ENCODE measurements at places on chromosomes 5 and 9. TPM values are rescaled to one million over a fixed set of nuclear protein-coding genes. Genes with fewer than 3 reads are reported as not detected.

The PPP1R26 gene
- total RNA-seq: 7.4 TPM

GRCh38 chr9:121542025-121542424 is 42.4 kb upstream of the GGTA1 start:
- DNase-seq: no peak

DNA sequence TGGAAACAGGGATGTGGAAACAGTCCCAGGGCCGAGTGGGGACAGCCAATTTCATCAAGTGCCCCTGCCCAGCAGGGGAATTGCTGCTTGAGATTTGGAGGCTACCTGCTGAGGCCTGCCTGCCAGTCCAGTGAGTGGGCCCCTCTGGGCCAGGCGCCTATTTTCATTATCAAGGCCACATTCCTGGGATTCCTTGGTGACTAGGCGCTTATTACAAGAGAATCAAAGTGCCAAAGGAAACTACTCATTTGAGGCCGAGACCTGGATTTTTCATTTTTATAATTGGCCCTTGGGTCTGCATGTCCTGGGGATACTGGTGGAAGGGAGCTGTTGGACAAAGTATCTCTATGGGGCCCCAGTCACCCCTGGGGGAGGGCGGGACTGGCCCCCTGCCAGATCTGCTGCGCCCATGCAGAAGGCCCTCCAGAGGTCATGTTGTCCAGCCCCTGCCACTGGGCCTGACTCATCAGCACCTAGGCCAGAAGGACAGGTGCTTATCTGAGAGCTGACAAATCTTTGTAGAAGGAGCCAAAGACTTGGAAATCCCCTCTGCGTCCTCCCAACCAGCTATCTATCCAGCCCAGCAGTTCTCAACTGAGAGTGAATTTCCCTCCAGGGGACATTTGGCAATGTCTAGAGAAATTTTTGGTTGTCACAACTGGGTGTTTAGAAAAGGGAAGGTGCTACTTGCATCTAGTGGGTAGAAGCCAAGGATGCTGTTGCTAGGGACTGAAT is 45.6 kb downstream of the FOXI1 start:
- no peak for DNase-seq

- DNase-seq: no peak
Observed at GRCh38 chr9:9229269-9229668, 1383.5 kb downstream of the PTPRD start.

The DDX4 gene
- not detected for total RNA-seq

The BTNL3 gene
- total RNA-seq: not detected

The XPA gene
- total RNA-seq: 8.0 TPM

DNA sequence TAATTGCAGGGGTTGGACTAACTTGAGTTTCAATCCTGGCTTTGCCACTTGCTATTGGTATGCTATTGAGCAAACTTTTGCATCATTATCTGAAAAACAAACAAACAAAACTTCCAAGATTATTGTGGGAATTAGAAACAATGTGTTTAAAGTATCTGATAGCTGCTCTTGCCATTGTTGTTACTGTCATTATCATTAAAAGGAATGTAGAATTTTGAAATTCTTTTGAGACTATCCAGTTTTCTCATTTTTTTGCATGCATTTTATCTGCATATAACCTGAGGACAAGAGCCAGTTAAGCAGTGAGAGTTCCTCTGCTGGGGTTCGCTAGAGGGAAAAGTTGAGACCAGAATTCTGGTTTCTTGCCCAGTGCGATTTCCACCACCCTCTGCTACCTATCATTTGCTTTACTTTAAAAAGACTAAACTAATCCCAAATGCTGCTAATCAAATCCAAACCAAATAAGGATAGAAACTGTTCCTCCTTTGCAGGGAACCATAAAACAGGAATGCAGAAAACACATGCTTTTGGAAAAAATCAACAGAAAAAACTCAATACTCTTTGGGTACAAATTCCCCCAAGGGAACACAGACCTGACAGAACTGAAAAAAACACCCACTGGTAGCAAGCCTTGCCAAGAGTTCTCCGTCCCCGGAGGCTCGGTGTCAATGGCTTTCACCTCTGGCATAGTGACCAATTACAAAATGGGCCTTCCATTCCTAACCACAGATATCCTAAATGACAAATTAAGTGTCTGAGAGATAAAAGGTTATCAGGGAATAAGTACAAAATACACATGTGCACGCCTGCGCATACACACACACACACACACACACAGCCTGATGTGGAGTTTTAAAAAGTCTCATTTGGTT is 373.7 kb downstream of the ARL15 start:
- peak; percentile 80 for DNase-seq

The ACTBL2 gene
- not detected for total RNA-seq

- no peak for DNase-seq
Observed at GRCh38 chr5:168131519-168131918, 159.9 kb upstream of the WWC1 start.

DNA sequence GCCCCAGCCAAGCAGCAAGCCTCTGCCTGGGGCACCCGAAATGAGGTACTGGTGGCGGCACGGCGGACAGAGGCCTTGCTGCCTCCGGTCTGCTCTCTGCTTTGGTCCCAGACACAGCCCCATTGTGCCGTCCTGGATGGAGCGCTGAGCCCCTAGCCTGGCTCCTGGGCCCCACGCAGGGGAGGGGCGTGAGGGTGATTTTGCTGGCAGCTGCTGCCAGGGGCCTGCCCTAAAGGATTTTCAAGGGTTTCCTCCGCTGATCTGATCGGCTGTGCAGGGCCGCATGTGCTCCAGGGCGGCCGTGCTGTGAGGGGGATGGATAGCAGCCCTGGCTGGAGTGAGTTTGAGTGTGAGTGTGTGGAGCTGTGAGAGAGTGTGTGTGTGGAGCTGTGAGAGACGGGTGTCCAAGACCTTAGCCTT is 1.3 kb downstream of the GPSM1 start:
- DNase-seq: no peak

The CERCAM gene
- 1.0 TPM for total RNA-seq

DNA sequence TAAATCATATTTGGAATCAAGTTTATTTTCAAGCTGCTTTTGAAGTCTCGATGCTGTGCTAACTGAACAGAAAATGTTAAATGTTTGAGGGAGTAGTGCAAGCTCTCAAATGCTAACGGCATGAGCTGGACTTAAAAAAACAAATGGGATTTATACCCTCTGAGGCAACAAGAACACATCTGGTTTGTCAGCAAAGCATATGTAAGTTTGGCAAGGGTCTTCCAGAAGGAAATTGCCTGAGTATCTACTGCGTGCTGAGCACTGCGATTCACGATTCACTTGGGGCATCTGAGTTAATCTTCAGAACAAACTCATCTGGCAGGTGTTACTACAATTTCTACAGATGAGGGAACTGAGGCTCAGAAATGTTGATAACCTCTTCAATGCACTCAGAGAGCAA is 98.4 kb upstream of the C9orf72 start:
- DNase-seq: no peak

DNA sequence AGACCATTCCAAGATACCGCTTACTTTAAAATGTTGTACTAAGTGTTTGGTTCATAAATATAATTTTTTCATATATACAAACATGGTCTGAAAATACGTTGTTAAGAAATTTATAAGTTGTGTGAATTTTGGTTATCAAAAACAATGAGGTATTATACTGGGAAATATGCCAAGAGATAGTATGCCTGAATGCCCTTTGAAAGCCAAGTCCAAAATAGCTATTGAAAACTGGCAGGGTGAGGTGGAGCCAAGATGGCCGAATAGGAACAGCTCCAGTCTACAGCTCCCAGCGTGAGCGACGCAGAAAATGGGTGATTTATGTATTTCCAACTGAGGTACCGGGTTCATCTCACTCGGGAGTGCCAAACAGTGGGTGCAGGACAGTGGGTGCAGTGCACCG is 533.5 kb downstream of the ZNF608 start:
- DNase-seq: no peak

DNA sequence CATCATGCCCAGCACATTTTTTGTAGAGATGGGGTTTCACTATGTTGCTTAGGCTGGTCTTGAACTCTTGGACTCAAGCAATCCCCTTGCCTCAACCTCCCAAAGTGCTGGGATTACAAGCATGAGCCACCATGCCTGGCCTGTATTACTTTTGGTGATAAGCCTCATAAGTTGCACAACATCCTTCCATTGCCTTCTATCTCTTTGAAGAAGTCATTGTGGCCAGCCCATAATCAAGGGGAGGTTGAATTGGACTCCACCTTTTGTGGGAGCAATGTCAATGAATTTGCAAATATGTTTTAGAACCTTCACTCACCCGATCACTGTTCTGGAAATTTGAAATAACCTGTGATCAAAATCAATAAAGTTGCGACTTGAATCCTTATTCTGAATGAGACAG is 104.3 kb upstream of the CLINT1 start:
- no peak for DNase-seq

GRCh38 chr9:97545486-97545885 is 44.0 kb downstream of the TMOD1 start:
- no peak for DNase-seq

DNA sequence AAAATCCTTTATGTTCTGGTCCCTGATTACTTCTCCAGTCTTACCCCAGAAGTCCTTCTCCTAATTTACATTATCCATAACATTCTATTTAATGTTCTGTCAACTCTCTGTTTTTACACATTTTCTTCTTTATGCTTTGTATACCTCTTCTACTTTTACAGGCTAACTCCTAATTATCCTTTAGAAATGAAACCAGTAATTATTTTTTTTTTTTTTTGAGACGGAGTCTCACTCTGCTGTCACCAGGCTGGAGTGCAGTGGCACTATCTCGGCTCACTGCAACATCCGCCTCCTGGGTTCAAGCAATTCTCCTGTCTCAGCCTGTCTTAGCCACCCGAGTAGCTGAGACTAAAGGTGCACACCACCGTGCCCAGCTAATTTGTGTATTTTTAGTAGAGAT is 9.0 kb downstream of the CENPK start:
- no peak for DNase-seq

The SHISAL2B gene
- not detected for total RNA-seq

- DNase-seq: no peak
Observed at GRCh38 chr9:74824654-74825053, 63.1 kb downstream of the TRPM6 start.

- no peak for DNase-seq
Observed at GRCh38 chr5:138385660-138386059, 33.2 kb downstream of the KDM3B start.

DNA sequence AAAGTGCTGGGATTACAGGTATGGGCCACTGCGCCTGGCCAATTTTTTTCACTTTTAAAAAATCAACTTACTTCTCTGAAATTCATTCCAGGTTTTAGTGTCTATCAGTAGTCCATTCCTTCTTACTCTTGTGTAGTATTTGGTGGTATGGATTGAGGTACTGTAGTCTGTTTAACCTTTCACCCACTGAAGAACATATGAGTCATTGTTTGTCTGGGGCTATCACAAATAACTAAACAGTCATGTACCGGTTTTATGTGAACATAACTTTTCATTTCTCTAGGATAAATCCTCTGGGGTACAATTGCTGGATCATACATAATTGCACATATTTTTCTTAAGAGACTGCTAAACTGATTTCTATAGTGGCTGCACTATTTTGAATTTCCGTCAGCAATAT is 1188.0 kb upstream of the CDH9 start:
- DNase-seq: no peak

GRCh38 chr9:123350590-123351310 is 5.2 kb upstream of the CRB2 start:
- no peak for DNase-seq

DNA sequence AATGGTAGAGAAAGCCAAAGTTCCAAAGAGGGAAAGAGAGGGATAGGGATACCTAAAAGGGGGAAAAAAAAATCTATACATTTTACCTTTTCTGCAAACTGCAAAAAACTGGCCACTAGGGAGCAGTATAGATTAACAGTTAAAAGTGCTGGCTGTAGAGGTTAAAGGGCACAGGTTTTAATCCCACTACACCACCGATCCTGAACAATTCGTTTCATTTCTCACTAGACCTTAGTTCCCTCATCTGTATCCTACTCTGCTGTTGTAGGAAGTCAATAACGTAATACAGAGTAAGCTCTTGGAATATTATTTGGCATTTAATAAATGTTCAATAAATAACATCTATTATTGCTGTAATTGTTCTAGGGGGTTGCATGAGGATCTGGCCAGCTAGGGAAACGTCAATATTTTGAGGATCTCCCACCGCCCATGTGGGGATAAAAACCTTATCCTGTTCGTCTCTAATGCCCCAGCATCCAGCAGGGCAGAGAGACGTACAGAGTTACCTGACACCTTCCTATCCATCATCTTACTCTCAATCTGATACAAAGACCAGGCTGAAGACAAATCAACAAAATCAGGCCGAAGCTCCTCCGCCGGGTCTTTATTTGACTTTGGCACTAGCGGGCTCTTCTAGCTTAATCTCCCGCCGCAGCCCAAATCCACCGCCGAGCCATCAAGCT is 757 bp downstream of the CDC26 start:
- no peak for DNase-seq

The MLANA gene
- not detected for total RNA-seq

GRCh38 chr9:88759364-88759763 is 224.4 kb downstream of the NXNL2 start:
- no peak for DNase-seq

The SLC36A3 gene
- total RNA-seq: not detected

The SEMA6A gene
- 7.9 TPM for total RNA-seq

DNA sequence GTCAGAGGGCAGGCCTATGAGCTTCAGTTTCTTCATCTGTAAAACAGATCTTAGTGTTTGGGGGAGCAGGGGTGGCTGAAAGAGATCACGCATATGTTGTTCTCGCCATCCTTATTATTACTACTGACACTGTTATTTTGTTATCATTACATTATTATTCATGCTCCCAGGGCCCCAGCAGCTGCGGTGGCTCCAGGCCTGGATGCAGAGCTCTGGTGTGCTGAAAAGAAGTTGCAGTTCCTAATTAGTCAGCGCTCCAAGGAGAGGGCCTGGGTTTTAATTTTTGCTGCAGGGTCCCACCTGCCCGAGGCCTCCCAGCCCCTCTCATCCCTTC is 19.5 kb downstream of the CXXC5 start:
- DNase-seq: no peak

DNA sequence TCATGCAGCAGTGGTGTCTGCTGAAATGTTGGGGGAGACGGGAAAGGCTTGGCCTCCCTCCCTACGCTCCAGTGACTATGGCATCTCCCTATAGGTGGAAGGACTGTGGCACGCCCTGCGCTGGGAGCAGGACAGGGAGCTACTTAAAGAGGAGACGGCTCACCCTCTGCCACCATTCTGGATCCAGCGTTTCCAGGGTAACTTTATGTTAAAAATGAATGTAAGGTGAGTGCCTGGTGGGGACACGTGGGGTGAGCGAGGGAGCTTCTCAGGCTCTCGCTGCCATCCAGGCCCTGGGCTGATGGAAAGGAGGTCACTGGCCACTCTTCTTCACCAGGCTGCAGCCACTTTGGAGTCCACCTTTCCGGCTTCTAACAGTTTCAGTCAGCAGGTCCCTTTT is 15.7 kb downstream of the PAEP start:
- DNase-seq: no peak

DNA sequence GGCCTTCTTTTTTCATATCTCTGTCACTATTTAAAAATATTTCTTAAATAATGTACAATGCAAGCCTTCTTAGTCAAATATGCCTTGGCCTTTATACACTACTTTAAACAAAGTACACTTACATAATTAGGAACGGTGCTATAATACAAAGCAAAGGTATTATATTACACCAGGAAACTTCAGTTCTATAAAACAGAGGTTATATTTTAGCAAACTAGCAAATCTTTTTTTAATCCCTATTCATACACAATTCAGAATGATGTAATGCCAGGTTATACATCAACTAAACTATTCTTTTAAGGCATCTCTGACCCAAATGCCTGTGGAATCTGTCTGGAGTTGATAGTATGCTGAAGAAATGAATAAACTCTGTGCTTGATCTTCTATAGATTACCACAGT is 10.7 kb upstream of the LURAP1L start:
- no peak for DNase-seq

Data from left lobe of liver (tissue), 2 donors.